ENCODE measurements at places on chromosomes 12 and 14.

GRCh38 chr12:7403466-7403865 is 40.5 kb downstream of the CD163L1 start:
- no peak for DNase-seq

GRCh38 chr12:75823475-75823874 is 208.1 kb downstream of the PHLDA1 start:
- DNase-seq, result no peak

GRCh38 chr12:65943388-65944137 is 119.3 kb downstream of the HMGA2 start:
- DNase-seq, result no peak

DNA sequence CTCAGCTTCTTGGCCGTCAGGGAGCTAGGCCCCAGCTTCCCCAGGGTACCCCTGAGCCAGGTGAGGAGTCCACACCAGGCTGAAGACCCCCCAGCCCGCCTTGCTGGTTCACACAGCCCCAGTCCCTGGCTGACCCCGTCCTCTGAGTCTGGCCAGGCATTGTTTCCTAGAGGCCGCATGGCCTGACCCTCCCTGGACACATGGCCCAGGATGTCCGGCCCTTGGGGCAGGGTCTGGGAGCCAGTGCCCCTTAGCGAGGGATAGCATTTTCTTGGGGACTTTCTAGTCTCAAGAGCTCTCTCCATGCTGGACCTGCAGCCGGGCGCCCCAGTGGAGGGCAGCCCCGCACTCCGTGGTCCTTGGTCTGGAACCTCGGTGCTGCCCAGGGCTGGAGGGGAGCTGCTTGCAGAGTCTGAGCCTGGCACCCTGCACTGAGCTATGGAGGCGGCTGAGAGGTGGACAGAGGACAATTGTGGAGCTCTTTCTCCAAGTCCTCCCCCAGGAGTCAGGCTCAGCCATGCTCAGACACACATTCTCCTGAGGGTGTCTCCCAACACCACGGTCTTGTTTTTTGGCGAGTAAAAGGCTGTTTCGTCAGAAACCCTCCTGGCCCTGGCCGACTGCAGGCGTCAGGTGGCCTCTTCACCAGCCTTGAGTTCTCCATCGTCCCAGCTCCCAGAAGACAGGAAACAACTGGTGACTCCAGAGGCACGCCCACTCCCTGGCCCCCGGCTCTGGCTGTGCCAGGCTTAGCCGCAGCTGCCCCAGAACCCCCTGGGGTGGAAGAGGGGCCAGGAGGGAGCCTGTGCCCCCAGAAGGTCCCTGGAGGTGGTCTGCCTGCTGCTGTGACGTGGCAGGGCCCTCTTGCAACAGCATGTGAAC is 17.6 kb upstream of the CRIP2 start:
- DNase-seq, result no peak

- no peak for DNase-seq
Measured at GRCh38 chr12:46349253-46349652, 23.3 kb downstream of the SLC38A2 start.

DNA sequence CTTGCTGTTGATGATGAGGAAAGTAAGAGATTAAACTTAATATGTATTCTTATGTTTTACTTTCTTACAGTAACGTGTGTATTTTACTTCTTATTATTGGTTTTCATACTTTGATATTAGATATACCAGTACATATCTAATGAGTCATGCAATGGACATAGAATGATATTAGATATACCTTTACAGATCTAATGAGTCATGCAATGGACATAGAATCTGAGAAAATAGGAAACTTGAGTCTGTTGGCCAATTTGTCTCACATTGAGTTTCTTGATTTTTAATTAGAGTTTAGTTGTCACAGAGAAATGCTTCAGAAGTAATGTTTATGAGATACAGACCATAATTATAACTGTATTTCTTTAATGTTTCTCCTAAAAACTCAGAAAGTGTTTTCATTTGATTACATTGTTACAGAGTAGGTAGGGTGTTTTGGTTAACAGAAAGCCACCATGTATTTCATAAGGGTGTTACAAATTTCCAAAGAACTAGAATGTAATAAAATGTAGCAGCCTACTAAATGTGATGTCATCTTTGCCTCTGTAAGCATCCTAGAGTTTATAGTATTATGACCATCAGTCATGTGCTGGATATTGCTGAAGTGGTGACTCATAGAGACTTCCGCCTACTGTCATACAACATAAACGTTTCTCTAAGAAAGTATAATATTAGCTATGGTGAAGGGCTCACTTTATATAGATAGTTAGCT is 3.0 kb downstream of the GAS2L3 start:
- DNase-seq, result no peak

DNA sequence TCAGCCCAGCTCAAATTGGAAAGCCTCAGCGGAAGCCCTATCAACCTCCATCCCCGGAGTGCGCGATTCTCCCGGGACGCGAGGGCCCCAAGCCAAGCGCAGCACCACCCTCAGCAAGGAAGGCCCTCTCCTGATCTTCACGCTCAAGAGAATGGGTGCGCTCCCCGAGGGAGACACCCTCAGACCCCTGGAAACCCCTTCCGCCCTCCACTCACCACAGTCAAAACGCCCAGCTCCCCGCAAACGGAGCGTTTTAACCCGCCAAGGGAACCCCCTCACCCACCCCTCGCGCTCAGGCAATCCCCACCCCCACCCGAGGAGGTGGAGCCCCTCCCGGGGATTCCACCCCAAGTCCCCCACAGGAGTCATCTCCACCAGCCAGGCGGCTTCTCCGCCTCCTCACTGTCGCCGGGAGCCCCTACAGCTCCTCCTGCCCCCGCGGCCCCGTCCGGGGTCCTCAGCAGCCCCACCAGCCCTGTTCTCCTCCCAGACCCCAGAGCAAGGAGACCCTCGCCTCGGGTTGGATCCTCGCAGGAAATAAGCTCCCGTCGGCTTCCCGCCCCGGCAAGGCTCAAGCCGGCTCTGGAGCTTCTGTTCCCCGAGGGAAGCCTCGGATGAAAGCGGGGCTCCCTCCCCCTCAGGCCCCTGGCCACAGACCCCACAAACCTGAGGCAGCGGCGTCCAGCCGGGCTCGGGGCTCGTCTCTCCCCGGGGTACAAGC is 507 bp downstream of the BAZ2A start:
- DNase-seq, result no peak

GRCh38 chr12:67646775-67647174 is 1.8 kb upstream of the DYRK2 start:
- no peak for DNase-seq

GRCh38 chr12:104059963-104060362 is 4.4 kb upstream of the HCFC2 start:
- DNase-seq, result no peak

- no peak for DNase-seq
Measured at GRCh38 chr14:60166142-60166541, 944 bp upstream of the DHRS7 start.

GRCh38 chr12:15208871-15209656 is 12.2 kb downstream of the RERG start:
- no peak for DNase-seq

DNA sequence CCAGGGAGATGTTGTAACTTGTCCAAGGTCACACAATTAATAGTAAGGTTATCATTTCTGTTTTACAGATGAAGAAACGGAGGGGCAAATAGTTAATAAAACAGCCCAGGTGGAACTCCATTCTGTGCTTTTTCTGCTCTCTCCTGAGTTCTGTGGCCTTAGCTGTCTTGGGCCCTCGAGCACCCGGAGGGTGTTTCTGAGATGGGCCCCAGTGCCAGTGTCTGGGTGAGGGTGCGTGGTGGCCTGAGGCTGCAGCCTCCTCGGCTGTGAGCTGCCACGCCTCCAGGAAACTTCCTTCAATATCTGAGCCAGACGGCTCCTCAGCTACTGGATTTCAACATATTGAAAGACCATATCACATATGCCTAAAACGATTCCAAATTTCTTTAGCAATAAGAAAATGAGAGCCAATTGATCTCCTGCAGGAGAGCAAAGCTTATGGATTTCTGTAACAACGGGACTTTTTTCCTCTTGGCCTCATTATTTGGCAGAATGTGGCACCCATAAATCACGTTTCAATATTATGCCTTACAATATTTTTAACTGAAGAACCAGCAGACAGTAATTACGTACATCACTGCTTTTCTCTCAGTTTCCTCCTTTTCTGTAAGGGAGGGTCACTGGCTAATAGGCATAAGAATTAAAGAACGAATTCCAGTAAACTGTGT is 74.8 kb upstream of the DICER1 start:
- DNase-seq, result no peak

GRCh38 chr12:106692896-106693820 is 81.3 kb upstream of the RIC8B start:
- no peak for DNase-seq

GRCh38 chr12:54134850-54135249 is 53.9 kb downstream of the SMUG1 start:
- DNase-seq, result no peak

DNA sequence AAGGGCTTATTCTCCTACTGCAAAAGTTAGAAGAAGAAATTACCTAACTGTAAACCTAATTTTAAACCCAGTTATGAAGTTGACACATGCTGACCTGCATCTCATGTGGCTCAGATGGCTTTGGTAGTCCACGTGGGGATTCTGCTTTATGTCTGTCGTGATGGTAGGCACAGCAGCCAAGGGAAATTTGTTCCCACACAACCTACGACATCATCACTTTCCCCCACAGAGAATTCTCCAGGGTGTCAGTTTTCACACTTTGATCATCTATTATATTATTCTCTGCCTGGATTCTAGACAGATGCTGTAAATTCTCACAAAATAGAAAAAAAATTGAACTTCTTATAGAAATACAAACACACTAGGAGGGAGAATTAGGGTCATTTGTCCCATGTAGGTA is 70.6 kb downstream of the PTHLH start:
- DNase-seq, result no peak

DNA sequence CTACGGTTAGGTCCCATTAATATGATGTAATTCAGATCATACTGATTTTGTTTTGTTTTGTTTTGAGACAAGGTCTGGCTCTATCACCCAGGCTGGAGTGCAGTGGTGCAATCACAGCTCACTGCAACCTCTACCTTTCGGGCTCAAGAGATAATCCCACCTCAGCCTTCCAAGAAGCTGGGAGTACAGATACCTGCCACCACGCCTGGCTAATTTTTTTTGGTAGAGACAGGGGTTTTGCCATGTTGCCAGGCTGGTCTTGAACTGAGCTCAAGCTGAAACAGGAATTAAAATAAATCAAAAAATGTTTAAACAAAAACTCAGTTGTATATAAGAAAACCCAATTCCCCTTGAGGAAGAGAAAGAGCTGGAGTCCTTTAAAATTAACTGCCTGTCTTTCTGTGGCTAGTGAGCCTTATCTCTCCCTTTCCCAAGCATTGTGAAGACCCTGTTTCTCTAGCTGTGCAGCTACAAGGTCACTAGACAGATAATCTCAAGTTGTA is 17.7 kb upstream of the ANAPC7 start:
- DNase-seq, result no peak

GRCh38 chr12:49626169-49626835 is 2.9 kb downstream of the PRPF40B start:
- DNase-seq, result no peak

DNA sequence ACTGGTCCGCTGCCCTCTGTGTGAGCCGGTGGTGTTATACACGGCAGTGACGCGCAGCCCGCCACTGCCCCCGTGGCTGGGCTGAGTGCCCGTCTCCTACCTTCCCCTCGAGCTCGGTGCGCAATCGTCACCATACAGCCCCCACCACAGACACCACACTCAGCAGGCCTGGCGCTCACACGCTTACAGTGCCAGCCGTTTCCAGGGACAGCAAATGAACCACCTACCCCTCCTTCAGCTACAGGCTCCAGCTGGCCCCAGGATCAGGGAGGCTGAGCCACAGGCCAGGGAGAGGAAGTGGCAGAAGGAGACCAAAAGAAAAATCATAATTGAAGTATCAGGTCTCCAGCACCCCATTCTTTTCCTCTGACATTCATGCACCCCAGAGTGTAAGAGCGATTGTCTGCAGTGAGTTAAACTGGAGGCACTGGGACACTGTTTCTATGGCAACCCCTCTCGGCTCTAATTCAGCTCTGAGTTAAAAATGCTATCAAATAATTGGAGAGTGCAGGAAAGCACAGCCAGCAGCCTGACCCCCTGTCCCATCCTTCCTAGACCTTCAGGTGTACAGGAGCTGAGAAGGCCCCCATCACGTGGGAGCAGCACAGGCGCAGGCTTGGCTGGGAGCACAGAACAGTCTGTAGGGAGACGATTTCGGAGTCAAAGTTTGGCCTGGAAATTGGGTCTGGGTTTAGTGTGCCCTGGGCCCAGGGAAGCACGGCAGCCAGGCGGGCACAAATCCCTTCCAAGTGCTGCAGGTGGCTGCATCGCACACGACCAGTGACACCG is 18.0 kb downstream of the LRTM2 start:
- DNase-seq, result no peak

DNA sequence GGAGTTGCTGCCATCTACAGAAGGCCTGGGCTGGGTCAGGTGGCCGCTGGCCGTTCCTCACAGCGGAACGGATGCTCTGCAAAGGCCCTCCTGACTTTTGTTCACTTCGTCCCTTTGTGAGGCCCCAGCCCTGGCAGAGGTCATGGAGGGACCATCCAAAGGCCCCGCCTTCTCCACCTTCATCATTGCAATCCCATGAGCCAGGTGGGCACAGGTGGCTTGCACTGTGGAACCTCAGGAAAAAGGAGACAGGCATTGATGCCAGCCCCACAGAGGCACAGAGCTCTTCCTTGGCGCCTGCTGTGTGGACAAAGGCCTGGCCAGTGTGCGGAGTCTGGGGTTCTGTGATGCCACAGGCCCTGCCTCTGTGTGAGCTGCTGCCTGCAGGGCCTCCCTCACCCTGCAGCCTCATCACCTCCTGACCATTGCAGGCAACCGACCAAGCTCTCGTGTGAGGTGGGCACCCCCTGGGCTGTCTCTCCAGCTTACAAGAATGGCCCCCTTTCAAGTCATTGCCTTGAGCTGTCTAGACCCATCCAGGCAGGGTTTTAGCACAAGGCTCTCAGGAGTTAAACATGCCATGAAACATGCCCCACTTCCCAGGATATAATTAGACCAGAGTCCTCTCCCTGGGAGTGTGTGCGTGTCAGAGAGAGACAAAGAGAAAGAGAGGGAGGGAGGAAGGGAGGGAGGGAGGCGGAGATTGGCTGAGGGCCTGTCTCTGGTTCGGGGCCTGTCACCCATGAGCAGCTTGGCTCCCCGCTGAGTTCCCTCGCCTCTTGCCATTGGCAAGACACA is 19.3 kb downstream of the NFKBIA start:
- no peak for DNase-seq

- no peak for DNase-seq
Measured at GRCh38 chr14:25215607-25216006, 165.7 kb upstream of the STXBP6 start.

Measured in stimulated activated CD8-positive, alpha-beta memory T cell treated with anti-CD3 and anti-CD28 coated beads, Interleukin-4, amount 100 ng/mL, for 4 hours (primary cell).